NCI-H460 (cell line): ENCODE measurements at places on chromosomes 11 and 22.

DNA sequence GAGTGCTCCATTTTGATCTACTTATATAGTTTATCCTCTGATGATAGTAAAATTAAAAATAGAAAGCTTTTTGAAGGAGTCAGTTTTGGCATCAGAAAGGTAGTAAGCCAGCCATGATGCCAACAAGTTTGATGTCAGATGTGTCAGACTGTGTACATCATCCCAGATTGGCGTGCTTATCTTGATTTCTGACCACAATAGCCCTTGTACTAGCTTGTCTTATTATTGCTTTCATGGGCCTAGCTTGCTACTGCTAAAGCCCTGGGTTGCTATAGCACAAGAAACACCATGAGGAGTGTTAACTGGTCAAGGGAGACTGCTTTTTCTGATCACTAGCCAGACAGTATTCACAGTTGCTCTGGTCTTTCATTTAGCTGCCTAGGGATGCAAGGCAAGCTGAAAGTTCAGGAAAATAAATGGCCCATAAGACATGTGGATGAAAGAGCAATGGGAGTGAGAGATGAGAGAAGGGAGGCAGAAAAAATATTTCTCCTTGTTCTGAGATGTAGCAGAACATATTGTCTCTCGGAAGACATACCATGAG lies 1038.5 kb downstream of the JRKL start:
- DNase-seq, result no peak

- DNase-seq, result no peak
These were observed 69.8 kb downstream of the PRR5L start for GRCh38 chr11:36365907-36366306.

- no peak for DNase-seq
These were observed 71.4 kb downstream of the KIAA1671 start for GRCh38 chr22:25023879-25024278.

DNA sequence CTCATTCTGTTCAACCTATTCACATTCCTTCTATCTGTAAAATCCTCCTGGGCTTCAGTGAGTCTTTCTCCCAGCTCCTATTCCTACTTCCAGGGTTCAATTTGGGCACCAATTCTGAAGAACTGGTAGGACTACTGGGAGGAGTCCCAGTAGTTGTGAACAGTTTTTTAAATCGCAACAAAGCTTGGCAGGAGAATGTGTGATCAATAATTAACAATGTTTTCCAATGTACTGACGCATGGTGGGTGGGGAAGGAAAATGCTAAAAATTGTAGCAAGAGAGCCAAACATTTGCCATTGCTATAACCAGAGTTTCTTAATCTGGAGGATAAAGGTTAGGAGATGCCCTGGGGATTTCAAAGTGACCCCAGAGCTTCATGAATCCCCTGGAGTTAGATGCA lies 27.3 kb upstream of the PRSS23 start:
- DNase-seq, result no peak

DNA sequence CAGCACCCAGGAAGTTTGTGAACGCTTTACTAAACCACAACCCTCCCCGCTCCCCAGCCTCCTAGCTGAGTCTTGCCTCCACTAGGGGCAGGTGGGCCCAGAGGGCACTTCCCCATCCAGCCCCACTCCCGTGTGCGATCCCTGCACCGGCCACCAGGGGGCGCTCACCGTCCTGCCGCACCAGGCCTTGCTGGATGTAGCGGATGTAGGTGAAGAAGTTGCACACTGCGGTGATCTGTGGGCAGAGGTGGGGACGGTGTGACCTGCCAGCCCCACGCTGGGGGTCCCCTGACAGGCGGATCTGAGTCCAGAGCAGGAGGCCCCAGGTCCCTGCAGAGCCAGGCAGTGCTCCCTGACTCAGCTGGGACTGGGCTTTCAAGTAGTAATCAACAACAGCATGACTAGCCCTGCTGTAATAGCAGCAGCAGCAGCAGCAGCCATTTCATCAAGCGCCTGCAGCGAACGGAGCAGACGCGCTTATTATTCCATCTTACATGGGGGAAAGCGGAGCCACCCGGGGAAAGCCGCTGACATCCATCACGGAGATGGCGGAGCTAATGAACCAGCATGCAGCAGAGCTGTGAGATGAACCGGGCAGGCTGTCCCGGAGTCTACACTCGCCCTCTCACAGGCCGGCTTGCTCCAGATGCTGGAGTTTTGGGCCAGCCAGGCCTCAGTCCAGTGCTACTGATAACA lies 7.9 kb upstream of the FADS3 start:
- DNase-seq, result peak; percentile 64

GRCh38 chr22:32327066-32327465 lies 30.6 kb upstream of the RFPL3 start:
- no peak for DNase-seq

DNA sequence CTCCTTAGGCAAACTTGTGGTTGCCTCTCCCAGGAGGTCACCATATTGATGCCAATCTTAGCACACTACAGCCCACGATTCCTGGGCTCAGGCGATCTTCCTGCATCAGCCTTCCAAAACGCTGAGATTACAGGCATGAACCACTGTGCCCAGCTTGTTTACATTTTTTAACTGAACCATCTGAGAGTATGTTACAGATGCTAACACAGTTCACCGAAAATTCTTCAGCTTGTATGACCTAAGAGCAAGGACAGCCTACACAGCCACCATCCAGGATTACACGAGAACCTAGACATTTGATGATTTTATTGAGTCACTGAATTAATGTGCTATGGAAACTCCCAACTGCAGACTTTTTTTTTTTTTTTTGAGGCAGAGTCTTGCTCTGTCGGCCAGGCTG lies 5.8 kb upstream of the LGALS1 start:
- DNase-seq, result no peak

DNA sequence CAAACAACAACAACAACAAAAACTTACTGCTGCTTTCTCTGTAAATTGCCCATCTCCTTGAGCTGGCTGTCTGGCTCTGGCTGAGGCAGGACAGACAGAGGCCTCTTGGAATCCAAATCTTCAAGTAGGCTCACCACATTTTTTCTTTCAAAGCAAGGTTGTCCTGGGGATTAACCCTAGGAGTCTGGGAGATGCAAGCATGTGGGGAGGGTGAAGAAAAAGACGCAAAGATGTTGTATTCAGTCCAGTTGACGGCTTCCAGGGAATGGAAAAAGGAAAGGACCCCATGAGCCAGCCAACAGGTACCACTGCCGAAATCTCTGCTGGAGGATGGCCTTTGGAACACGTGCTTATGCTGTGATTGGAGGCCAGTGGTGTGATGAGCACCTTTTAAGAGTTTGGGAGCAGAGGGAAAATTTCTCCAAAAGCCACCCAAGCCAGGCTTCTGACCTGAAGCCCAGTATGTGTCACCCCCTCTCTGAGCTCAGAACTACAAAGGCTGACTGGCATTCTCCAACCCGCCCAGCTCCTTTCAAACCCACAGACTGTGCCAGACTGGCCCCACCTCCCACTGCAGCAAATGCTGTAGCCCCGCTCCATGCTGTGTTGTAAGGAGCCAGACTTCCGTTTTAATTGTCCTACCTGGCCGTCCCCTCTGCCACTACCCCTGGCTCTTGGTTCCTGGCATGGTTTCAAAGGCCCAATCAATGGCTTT lies 10.8 kb downstream of the BLID start:
- DNase-seq, result no peak

- no peak for DNase-seq
These were observed 9.0 kb upstream of the AGBL2 start for GRCh38 chr11:47724041-47724729.

DNA sequence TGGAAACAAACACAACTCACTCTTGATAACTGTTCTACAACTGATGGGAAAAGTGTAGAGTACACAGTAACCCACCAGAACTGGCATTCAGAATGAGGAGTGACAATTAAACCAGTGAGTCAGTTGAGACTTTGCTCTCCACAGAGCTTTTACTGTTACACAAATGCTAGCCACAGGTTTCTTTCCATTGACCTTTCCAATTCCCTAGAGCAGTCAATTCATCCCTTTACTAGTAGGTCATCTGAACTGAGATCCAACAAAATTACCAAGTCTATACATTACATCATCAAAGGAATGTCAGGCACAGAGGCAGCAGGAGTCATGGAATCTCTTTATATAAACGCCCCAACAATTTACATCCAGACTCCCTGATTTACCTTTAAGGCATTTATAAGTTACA lies 65.9 kb downstream of the PHF21A start:
- no peak for DNase-seq

DNA sequence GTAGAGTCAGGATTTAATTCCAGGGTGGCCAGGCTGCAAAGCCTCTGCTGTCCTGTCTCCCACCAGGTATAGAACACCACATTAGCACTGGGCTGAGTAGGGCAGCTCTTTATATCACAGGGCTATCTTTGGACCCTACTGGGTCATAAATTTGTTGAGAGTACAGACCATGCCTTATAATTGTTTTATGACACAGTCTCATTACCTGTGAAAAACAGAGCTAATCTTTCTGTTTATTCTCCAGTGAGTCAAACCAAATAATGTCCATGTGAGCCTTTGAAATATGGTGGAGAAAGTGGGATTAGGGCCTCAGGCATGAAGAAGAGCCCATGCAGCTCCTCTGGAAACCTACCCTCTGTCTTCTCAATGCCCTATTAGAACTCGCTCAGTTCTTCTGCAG lies 49.6 kb upstream of the KIRREL3 start:
- no peak for DNase-seq

DNA sequence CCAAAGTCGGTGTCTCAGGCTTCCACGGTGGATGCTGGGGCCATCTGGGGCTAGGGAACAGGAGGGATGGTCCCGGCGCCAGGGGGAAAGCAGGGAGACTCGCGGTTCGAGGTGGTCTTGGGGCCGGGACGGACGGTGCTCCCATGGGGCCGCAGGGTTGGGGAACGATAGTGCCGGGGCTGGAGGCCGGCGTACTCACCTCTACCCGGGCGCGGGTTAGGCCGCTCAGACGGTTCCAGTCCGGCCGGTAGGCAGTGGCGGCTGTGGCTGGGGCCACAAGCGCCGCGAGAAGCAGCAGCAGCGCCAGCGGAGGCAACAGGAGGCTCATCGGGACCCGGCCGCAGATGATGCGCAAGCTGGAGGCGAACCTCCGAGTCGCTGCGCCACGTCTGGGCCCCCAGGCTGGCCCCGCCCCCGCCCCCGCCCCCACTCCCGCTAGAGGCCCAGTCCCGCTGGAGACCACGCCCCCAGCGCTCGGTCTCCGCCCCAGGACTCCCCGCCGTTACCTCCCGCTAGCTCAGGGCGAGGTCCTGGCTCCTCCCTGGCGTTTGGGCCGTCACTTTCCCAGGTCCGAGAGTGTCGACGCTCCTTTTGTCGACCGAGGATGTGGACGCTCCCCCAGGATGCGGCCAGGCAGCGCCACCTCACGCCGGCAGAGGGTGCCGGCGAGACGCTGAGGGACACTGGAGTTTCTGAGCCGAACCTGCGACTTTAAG lies at the start of gene SELENOM:
SELENOM (minus strand) TSS at position 391 of the 716 bp plus-strand sequence; CDS start at position 328, 63 bp downstream.
- peak; percentile 97 for DNase-seq

- DNase-seq, result no peak
These were observed 82.9 kb downstream of the KIRREL3 start for GRCh38 chr11:126917531-126918204.

GRCh38 chr11:12118949-12119348 lies 8.6 kb downstream of the MICAL2 start:
- no peak for DNase-seq

- DNase-seq, result no peak
These were observed 40.5 kb downstream of the TPCN2 start for GRCh38 chr11:69089258-69089657.

DNA sequence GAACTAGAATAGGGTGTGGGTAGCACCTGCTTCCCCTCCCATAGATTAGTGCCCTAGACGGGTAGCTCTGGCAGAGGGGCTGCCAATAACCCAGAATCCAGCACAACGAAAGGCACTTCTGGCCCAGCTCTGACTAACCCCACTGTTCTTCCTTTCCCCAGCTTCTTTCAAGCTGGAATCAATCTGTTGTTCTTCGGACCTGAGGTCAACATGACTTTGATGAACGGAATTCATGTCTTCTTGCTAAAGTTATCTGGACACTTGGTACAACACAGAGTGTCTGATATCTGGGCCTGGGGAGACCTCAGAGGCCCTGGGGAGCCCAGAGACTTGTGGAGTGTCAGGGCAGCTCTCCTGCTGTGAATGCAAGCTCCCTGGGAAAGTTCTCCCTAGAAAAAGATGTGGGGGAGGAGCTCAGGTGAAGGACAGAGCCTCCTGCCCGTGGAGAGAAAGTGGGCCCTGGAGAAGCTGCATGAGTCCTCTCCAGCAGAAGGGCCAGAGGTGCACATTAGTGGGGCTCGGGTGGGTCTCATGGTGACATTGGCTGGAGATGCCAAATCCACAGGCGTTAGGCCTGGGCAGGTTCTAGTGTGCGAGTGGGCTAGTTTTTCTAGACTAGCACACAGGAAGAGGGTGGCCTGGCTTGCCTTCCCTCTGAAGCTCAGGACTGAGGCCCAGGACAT lies 6.3 kb downstream of the KCNJ11 start:
- DNase-seq, result no peak

GRCh38 chr22:48708558-48709245 lies 1119.0 kb downstream of the BRD1 start:
- no peak for DNase-seq

DNA sequence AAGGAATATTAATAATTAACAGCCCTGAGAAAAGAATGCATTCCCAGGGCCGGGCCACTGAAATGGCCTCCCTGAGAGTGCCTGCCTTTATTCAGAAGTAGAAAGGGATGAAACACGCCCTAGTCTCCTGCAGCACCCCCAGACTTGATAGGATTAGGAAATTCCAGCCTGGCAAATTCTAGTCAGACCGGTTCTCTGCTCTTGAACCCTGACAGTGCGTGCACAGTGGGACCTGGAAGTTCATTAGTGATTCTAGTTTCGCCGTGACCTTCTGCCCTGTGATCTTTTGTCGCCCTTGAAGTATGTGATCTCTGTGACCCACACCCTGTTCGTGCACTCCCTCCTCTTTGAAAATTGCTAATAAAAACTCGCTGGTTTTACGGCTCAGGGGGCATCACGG lies 2.1 kb upstream of the GSTP1 start:
- DNase-seq, result no peak

DNA sequence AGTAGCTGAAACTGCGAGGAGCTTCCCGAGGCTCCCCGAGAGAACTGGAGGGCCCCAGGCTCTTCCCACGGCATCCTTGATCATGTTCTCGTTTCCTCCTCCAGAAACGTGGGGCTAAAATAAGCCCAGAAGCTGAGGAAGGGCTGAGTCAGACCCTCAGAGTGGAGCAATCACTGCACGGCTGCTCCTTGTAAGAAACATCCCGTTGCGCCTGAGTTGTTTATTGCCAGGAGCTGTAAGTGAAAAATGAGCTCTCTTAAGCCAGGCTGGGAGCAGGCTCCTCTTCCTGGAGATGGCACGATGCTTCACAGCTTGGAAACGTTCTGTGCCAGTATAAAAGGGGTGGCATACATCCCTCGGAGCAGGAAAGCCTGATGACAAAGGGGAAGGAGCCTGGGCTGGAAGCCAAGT lies 47.3 kb upstream of the SYN3 start:
- DNase-seq, result no peak

- DNase-seq, result no peak
These were observed 1178.0 kb downstream of the JRKL start for GRCh38 chr11:97567801-97568200.

- no peak for DNase-seq
These were observed 36.3 kb upstream of the CARS1 start for GRCh38 chr11:3093281-3094191.
